ENCODE measurements at places on chromosomes 5 and 9. TPM values are rescaled to one million over a fixed set of nuclear protein-coding genes. Genes with fewer than 3 reads are reported as not detected.

DNA sequence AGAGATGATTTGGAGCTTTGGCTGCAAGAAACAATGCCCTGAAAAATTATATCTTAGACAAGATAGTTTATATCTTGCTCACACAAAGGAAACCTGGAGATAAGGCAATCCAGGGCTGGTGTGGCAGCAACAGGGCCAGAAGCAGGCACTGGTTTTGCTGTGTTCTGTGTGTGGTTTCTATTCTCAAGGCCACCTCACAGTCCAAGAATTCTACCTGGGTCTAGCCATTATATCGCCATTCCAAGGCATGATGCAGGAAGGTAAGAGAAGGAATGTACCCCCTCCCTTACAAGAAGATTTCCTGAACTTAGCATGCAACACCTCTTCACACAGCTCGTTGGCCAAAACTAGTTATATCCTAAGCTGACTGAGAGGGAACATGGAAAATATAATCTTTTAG, 74.5 kb upstream of the MEGF10 start:
- no peak for DNase-seq

Gene NOL6
- polyA plus RNA-seq: 11.7 TPM

Gene LCN15
- not detected for polyA plus RNA-seq

Gene DOLK
- 11.7 TPM for polyA plus RNA-seq

Gene SPINK4
- not detected for polyA plus RNA-seq

Gene CAVIN4
- not detected for polyA plus RNA-seq

DNA sequence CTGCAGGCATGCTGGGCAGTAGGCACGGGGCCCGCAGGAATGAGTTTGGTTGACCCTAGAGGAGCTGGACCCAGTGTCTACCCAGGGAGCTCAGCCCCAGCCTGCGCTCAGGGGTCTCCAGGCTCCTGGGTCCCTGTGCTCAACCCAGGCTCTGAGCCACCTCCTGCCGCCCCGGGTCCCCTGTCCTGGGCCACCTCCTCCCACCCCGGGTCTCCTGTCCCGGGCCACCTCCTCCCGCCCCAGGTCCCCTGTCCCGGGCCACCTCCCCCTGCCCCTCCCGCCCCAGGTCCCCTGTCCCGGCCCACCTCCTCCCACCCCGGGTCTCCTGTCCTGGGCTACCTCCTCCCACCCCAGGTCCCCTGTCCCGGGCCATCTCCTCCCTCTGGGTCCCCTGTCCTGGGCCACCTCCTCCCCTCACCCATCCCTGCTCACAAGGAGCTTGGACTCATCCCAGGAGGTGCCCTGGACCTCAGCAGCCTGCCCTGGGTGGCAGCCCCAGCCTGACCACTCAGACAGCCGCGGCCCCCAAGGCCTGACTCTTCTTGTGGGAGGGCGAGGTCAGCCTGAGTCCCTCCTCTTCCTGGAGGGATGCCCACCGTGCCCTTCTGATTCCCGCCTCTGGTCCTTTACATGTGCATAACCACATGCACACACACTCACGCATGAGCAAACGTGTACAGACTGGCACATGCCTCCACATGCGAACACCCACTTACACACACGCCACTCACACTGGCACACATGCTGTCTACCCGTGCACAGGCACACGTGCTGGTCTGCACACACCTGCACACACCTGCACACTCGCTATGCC, 2.4 kb downstream of the LCN12 start:
- no peak for DNase-seq
